ENCODE measurements at places on chromosomes 6 and 20. TPM values are rescaled to one million over a fixed set of nuclear protein-coding genes. Genes with fewer than 3 reads are reported as not detected.

TUBB2A gene
- total RNA-seq = 63.2 TPM

SPATA25 gene
- total RNA-seq = 0.51 TPM

MUCL3 gene
- not detected for total RNA-seq

ISM1 gene
- total RNA-seq = under 0.01 TPM

CLIC5 gene
- under 0.01 TPM for total RNA-seq

MOG gene
- not detected for total RNA-seq

TMEM200A gene
- total RNA-seq = under 0.01 TPM

BMP7 gene
- not detected for total RNA-seq

DEFB124 gene
- not detected for total RNA-seq

LTB gene
- 6.4 TPM for total RNA-seq

ACOT8 gene
- total RNA-seq = 36.0 TPM

RIPOR3 gene
- total RNA-seq = 0.13 TPM

AK9 gene
- total RNA-seq = 3.5 TPM

DDO gene
- total RNA-seq = 3.3 TPM

TMEM74B gene
- total RNA-seq = 0.26 TPM

SLC35D3 gene
- total RNA-seq = not detected

SULF2 gene
- total RNA-seq = 220 TPM

C20orf202 gene
- under 0.01 TPM for total RNA-seq

MKKS gene
- total RNA-seq = 4.2 TPM

MLIP gene
- 1.3 TPM for total RNA-seq

SAMD5 gene
- 0.51 TPM for total RNA-seq

LST1 gene
- not detected for total RNA-seq

PSORS1C1 gene
- 3.7 TPM for total RNA-seq

RAD21L1 gene
- total RNA-seq = not detected

OLIG3 gene
- total RNA-seq = not detected

RTN4IP1 gene
- total RNA-seq = 2.5 TPM

LGSN gene
- not detected for total RNA-seq

GRM1 gene
- total RNA-seq = 0.13 TPM

REM1 gene
- total RNA-seq = not detected

POLH gene
- total RNA-seq = 16.3 TPM

DEK gene
- 96.8 TPM for total RNA-seq

CST9L gene
- not detected for total RNA-seq

PPIL4 gene
- 18.6 TPM for total RNA-seq

HAO1 gene
- not detected for total RNA-seq

ATP6V1G2 gene
- total RNA-seq = 0.13 TPM

TFAP2C gene
- not detected for total RNA-seq

OARD1 gene
- total RNA-seq = 6.7 TPM

CALHM4 gene
- 0.13 TPM for total RNA-seq
